ENCODE measurements at places on chromosomes 13 and 19.

GRCh38 chr13:45280751-45281634, 60.0 kb downstream of the TPT1 start:
- DNase-seq = peak; percentile 75

GRCh38 chr13:45335397-45336024, 5.5 kb downstream of the TPT1 start:
- DNase-seq = no peak

GRCh38 chr19:55683449-55684261, 8.6 kb downstream of the EPN1 start:
- no peak for DNase-seq

GRCh38 chr13:46668302-46668720, 115.3 kb downstream of the LRCH1 start:
- peak; percentile 55 for DNase-seq

- no peak for DNase-seq
These were observed 182.8 kb upstream of the TSHZ3 start for GRCh38 chr19:31532034-31532433.

DNA sequence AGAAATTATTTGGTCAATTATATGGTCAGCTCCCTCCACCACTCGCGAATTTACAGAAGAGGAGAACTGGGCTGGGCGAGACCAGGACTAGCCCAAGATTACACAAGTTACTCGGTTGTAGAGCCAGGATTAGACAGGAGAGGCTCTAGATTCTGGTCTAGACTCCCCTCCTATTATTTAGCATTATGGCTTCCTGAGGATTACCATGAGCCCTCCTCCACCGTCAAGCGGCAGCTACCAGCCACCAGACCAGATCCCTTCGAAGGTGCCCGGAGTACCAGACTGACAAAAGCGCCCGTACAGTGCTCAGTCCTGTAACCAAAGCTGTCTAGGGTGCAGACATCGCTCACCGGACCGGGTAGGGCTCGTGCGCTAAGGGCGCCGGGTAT, 497 bp upstream of the MLNR start:
- DNase-seq = no peak

DNA sequence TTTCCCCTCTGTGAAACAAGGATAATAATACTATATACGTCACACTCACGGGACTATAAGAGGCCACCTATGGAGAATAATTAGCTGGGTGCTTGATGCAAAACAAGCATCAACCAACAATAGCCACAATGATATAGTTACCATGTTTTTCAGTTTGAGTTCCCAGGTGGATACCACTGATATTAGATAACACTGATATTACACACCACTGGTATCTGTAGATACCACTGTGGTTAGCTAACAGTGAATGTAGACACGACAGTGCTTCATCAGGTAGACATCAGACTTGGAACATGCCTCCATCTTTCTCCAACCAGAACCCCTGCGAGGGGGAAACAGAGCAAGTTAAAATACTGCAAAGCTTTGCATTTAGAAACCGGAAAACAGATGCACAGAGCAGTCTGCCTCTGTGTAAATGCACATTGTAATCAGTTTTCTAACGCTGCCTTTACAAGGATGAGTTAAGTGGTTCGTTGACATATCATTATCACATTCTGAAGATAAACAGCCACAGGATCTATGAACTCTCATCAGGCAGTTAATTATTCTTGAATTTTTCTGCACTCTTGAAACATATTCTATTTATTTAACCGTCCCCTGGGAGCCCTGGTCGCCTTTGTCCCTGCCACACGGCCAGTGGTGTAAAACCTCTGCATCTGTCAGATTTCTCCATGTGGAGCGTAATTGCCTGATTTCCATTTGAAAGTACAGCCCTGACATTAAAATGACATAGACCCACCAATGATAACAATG, 80.7 kb downstream of the RNASEH2B start:
- DNase-seq = peak; percentile 76

- no peak for DNase-seq
These were observed 43.6 kb downstream of the STOML3 start for GRCh38 chr13:38947054-38947453.

DNA sequence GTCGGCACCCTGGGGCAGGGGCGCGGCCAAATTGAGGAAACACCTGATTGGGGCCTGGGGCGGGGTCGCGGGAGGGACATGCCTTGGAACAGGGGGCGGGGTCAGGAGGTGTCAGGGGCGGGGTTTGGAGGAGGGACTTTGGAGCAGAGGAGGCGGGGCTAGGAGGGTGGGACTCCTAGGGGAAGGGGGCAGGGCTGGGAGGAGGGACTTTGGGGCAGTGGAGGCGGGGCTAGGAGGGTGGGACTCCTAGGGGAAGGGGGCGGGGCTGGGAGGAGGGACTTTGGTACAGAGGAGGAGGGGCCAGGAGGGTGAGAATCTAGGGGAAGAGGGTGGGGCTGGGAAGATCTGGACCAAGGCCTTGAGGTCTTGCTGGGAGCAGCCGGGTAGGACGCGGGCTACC, 21.9 kb downstream of the GRIN2D start:
- DNase-seq = peak; percentile 52

- DNase-seq = no peak
These were observed 1065.8 kb upstream of the MIR17HG start for GRCh38 chr13:90281709-90282108.

GRCh38 chr13:85241060-85241459, 558.2 kb downstream of the SLITRK6 start:
- no peak for DNase-seq

DNA sequence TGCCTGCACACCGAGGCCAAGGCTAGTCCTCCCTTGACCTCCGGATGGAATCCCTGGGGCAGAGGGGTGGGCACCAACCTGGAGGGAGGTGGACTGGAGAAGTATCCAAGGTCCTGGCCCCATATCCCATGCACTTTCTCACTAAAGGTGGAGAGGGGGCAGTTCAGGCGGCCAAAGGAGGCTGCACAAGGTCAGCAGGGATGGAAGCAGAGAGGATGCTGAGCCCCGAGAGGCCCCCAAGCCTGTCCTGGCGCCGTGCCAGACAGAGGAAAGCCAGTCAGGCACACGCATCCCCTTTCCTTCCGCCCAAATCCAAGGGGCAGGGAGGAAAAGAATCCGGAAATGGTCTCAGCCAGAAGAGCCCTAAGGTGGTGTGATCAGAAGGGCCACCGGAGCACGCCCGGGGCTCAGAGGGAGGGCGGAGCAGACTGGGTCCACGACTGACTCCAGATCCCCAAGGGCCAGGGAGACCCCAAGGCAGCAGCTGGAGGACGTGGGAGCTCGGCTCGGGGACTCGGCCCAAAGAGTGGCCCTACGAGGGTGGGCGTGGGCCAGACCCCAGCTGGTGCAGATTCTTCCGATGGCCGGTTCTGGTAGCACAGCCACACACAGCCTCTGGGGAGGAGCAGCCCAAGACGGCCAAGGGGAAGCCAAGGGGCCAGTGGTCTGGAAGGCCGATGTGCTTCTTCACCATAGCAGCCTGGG, 60.0 kb downstream of the MLLT1 start:
- DNase-seq = no peak

DNA sequence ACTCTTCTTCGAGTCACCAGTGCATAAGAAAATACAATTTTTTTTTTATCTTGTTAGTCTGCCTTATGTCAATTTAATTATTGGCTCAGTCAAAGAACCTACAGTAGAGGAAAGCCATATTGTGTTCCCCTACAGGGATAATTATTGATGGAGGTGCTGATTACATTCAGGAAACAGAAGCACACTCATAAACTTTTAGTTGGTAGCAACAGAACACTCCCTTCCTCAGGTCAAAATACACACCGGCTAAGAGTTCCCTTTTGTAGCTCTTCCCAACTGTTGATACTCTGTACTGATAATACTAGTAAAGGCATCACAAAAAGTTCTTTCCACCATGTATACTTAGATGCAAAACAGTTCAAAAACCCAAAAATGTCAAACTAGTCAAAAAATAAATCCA, 18.4 kb downstream of the FOXO1 start:
- no peak for DNase-seq

- DNase-seq = no peak
These were observed 260.0 kb downstream of the FGF14 start for GRCh38 chr13:102141625-102142472.

DNA sequence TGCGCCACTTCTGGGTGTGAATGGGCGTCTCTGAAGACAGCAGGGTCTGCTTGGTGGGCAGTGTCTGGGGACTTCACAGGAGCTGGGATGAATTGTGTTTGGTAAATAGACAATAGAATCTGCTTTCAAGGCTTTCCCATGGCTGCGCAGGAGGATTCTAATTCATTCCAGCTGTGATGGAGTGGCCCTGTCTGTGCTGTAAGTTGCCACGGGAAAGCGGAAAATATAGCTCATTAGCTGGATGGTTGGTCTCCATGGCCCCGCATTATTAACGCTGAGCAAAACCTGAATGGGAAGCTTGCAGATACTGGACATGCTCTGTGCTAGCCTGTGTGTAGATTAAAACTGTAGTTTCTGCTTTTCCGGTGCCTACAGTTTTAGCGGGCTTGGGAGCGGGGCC, 15.6 kb upstream of the C1QTNF9 start:
- DNase-seq = no peak

DNA sequence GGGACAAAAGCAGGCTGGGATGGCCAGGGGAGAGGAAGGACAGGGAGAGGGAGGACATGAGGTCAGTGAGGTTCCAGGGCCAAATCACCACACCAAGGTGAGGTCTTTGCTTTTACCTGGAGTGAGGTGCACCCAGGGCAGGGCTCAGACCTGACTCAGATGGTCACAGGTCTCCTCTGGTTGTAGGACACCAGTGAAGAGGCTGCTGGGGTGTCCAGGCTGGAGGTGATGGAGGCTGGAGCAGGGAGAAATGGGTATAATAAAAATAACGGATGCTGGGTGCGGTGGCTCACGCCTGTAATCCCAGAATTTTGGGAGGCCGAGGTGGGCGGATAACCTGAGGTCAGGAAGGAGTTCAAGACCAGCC, 6.9 kb downstream of the GRAMD1A start:
- DNase-seq = no peak

- no peak for DNase-seq
These were observed 35.8 kb upstream of the GRTP1 start for GRCh38 chr13:113399755-113400149.

- DNase-seq = peak; percentile 79
These were observed 8.5 kb upstream of the LILRB3 start for GRCh38 chr19:54231077-54231931.

- DNase-seq = no peak
These were observed 71.7 kb upstream of the SOX21 start for GRCh38 chr13:94784066-94784465.

DNA sequence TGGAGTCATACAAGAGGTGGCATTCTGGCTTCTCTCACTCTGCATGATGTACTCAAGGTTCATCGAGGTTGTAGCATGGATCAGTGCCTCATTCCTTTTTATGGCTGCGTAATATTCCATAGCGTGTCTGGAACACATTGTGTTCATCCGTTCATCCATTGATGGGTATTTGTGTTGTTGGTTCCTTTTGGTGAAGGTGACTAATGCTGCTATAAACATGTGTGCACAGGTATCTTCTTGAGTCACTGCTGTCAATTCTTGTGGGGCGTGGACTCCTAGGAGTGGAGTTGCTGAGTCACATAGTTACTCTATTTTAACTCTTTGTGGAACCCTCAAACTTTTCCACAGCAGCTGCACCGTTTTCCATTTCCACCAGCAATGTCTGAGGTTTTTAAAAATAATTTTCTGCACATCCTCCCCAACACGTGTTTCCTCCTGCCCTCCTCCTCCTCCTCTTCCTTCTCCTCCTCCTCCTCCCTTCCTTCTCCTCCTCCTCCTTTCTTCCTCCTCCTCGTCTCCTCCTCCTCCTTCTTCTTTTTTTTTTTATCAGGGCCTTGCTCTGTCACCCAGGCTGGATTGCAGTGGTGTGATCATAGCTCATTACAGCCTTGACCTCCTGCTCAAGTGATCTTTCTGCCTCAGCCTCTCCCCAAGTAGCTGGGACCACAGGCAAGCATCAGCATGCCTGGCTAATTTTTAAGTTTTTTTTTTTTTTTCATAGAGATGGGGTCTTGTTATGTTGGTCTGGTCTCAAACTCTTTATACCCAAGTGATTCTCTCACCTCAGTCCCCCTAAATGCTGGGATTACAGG, 2.0 kb upstream of the TMEM221 start:
- DNase-seq = no peak

DNA sequence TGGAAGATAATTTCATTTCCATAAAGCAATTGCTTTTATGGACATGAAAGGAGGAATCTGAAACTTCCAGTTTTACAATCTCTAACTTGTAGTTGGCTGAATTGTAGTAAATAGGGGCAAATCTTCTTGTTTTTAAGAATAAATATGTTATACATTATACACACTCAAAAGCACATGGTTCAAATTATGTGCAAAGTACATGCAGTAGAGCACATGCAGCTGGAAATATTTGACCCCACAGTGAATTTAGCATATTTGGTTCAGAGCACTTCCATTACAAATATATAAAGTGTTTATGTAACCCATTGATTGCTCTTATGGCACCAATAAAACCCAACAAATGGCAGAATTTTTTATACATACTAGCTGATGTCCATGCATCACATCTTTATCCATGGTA, 180.5 kb downstream of the IRS2 start:
- DNase-seq = no peak

DNA sequence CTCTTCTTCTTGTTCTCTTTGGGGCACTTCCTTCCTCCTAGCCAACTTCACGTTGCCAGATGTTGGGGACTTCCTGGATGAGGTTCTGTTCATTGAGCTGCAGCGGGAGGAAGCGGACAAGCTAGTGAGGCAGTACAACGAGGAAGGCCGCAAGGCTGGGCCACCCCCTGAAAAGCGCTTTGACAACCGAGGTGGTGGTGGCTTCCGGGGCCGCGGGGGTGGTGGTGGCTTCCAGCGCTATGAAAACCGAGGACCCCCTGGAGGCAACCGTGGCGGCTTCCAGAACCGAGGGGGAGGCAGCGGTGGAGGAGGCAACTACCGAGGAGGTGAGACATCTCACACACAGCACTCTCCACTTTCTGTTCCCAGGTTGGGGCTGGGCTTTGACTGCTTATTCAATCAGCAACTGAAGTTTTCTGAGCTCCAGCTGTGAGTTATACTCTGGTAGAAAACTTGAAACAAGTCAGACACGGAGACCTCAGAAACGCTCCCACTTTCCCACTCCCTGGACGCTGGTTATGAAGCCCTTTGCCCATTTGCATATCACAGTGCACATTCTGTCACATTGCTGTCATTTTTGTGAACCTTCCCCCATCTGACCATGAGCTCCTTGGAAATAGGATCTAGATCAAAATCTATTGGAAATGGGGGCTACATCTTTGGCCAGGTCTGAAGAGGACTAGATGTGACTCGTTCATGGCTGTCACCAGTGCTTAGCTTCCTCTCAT, 7.2 kb upstream of the CCDC97 start:
- no peak for DNase-seq

DNA sequence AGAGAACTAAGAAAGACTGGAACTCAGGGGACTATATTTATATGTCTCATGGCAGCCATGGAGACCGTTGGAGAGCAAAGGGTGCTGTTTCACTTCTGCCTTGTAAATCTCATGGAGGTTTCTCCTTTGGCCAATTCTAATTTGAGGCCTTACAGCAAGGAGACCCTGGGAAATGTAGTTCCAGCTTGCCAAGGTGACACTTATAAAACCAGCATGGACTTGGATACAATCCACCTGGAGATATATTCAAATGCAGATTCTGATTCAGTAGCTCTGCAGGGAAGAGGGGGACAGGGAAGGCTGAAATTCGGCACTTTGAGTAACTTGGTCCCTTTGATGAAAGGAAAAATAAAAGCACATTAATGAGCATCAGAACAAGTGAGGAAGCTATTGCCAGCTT, 90.0 kb downstream of the OXGR1 start:
- DNase-seq = no peak

All from NCI-H2081 (cell line).